ENCODE measurements at places on chromosomes 4 and X. TPM values are rescaled to one million over a fixed set of nuclear protein-coding genes. Genes with fewer than 3 reads are reported as not detected.

Gene MAGIX
- 4.8 TPM for total RNA-seq

Gene JCHAIN
- not detected for total RNA-seq

Gene MAP7D2
- 0.62 TPM for total RNA-seq

Gene GLOD5
- total RNA-seq, result not detected
